Naive thymus-derived CD8-positive, alpha-beta T cell (primary cell): ENCODE measurements at places on chromosomes 6 and 20.

DNA sequence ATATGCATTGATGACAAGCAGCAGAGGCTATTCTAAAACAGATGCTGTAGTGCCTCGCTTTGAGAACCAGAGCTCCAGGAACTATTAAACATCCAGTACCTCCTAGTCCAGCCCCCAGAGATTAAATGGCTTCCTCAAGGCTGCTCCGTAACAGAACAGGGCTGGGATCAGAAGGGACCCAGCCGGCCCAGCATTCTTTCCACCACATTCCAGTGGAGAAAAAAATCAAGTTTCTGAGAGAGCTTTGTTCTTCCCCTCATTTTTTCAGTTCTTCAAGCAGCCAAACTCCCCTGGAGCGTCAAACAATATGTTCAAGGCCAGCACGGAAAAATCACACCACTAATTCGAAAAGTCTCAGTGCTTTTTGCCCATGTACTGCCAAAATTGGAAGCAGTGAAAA is 5.8 kb upstream of the STMND1 start:
- no peak for DNase-seq

- DNase-seq, result no peak
Measured at GRCh38 chr20:23856736-23857135, 22.8 kb downstream of the CST5 start.

GRCh38 chr6:38713812-38714211 is 1.3 kb upstream of the DNAH8 start:
- DNase-seq, result peak; percentile 31

DNA sequence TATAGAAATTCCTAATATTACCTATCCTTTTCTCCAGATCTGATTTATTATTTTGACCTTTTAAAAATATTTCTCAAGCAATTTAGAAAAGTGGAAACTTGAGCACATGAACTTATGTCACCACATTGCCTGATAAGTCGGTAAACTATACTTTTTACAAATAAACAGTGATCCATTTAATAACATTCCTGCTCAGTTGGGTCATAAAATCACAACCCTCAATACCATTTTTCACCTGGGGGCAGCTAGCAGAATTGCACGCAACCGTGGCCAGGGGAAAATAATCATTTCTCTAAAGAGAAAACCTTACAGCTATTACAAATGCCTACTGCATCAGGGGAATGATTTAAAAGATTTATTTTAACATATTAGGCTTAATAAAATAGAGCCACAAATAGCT is 614.5 kb downstream of the PHF3 start:
- no peak for DNase-seq

DNA sequence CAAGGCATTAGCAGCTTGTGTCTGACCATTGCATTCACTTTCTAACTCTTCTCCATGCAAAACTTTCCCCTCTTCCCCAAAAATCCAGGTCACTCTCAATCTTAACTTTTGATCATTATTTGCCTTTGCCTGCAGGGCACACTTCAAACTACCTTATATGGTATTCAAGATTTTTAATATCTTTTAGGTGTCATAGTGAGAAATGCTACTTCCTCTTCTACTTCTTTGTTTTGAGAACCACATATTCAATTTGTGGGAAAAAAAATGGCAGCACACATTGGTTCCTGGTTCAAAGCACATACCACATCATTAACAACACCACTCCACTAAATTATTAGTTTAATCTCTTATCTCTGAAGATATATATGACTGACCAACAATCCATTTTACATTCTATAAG is 1267.0 kb upstream of the CITED2 start:
- no peak for DNase-seq

GRCh38 chr6:89360415-89360999 is 8.0 kb upstream of the UBE2J1 start:
- DNase-seq, result no peak

- DNase-seq, result peak; percentile 64
Measured at GRCh38 chr20:35663516-35664465, 909 bp downstream of the CPNE1 start.

- no peak for DNase-seq
Measured at GRCh38 chr6:138805016-138805765, 9.3 kb downstream of the ECT2L start.

DNA sequence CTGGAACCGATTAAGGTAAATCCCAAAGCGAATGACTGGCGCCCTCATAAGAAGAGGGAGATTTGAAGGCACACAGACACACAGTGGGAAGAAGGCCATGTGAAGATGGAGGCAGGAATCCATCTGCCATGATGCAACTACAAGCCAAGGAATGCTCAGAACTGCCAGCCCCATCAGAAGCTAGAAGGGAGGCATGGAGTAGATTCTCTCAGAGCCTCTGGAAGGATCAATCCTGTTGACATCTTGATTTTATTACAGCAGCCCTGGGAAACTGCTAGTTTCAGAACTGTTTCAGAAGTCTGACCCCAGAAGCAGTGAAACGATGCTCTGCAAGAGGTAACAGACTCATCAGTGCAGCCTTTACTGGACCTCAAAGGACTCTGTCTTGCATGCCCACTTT is 103.5 kb upstream of the GPR6 start:
- DNase-seq, result no peak

DNA sequence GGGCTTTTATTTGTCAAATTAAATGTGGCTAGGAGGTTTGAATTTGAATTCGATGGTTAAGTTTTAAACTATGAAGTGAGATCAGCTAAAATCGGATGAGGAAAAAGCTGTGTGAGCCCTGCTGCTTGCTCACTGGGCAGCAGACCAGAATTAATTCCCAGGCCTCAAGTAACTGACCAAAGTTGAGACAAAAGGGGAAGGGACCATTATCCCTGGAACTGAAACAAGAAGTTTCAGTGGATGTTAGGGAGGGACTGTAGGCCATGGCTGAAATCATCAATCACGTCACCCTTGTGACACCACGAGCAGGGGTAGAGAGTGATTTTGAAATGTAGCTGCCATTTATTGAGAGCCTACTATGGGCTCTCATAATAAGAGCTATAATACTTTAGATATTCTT is 7.0 kb upstream of the PRSS35 start:
- no peak for DNase-seq

GRCh38 chr20:21096321-21097043 is 9.7 kb downstream of the LINC00237 start:
- DNase-seq, result no peak

DNA sequence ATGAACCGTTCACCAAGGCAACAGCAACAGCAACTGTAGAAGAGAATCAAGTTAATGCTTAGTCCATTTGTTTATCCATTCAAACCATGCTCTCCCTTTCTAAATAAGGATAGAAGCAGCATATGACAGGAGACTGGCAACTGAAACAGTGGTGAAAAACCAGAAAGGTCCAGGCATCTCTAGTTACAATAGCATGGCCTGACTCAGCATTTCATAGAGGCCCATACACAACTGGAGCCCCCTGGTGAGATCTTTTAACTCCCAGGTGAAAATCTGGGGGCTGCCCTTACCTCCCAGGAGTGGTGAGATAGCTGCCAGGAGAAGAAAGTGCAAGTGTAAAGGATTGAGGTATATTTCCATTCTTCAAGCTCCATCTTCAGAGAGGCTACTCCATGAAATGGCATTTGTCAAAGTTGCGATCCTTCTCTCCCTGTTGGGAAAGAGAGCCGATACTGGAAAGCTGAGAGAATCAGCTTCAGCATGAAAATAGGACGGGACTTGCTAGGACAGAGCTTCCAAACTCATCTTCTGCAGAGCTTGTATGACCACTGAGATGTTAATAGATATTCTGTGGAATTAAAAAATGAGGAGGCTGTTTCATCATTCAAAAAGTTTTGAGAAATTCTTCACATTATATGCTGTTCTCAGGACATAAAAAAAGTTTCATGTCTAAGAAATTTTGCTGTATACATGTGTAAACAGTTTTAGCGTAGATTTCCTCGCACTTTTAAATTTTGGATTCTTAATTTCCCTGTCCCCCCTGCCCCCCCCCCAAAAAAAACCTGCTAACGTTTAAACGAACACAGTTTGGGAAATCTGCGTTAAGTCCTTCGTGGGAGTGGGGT is 10.9 kb upstream of the SLC2A12 start:
- no peak for DNase-seq

DNA sequence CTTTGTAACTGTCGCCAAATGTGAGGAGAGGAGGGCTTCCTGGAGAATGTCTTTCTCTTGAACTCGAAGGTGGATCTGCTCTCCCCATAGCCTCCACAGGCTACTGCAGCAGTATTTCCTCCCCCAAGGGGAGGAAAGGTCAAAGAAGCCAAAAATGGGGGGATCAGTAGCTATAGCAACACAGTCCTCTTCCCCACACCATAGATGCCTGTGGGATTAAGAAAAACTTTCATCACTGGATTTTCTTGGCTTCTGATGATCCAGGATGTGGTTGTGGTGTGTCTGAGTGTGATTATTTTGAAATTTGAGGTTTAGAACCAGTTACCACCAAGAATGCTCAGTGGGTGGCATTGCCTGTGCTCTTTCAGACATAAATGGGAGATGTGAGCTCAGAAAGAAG is 140.1 kb upstream of the SPACA1 start:
- DNase-seq, result peak; percentile 51

- DNase-seq, result no peak
Measured at GRCh38 chr6:62775427-62776022, 435.7 kb upstream of the FKBP1C start.

GRCh38 chr6:92748131-92748530 is 671.2 kb downstream of the EPHA7 start:
- DNase-seq, result no peak

GRCh38 chr6:104603108-104603745 is 256.5 kb downstream of the HACE1 start:
- DNase-seq, result no peak

DNA sequence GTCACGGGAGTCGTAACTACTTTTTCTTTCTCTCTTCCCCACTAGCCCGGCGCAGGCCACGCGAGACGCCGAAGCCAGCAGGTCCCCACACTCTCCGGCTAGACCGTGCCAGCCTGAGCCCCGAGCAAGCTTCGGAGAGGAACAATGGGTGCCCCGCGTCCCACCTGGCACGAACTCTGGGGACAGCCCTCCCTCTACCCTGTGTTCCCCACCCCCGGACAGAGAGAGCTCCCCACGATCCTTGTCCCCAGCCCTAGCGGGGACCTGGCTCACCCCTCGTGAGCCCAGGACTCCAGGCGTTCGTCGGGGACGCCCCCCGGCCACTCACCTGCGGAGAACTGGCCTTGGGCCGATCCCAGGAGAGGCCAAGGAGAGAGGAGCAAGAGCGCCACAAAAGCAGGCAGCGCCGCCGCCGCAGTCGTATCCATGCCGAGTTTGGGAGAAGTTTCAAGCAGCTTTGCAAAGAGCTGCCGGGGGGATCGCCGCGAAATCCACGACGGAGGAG is 416 bp downstream of the PTPRK start:
- peak; percentile 72 for DNase-seq

GRCh38 chr20:46808565-46808964 is 86.1 kb upstream of the EYA2 start:
- no peak for DNase-seq

DNA sequence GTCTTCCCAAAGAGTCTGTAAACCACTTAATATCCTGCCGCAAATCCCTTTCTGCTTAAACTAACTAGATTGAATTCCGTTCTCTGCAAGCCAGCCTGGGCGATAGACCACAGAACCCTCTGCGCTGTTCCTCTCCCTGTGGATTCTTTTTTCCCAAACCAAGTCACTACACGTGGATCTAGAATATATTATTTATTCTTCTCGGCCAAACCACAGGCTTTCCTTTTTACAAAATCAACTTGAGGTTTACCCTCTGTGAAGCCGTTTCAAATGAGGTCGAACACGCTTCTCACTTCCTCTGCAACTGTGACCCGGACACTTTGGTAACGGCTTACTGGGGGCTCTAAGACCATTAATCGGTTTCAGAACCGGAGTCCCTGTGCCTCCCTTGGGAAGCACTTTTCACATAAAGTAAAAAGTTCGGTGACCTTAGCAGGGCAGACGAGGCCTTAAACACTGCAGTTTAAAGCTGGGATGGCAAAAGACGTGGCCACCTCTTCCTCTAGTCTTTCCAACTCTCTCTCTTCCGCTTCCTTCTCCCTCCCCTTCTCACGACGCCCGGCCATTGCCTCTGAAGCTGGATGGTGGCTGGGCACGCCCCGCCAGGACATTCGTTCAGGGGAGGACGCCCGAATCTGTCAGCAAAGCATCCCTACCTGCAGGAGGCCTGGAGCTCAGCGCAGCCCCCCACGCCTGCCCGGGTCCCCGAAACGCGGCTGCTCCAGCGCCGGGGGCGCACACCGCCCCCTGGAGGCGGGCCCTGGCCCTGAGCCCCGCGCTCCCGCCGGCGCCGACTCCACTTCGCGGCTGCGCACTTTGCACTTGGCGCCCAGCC is 55.0 kb upstream of the FOXC1 start:
- peak; percentile 28 for DNase-seq

DNA sequence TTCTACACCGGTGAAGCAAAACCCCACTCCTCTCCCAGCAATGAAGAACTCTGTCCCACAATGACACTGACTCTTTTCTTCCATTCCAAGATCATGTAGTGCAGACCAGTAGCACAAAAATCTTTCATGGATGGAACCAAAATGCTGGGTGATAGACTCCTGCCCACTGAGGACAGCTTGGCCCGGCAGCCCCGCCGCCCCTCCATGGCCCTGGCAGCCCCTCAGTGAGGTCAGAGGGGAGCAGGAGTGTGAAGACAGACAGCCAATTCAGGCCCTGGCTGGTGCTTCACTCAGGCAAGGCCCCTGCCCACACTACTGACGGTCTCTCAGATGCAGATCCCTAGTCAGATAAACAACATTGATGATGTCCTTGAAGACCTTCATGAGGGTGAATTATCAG is 131.9 kb upstream of the SYNDIG1 start:
- DNase-seq, result no peak

DNA sequence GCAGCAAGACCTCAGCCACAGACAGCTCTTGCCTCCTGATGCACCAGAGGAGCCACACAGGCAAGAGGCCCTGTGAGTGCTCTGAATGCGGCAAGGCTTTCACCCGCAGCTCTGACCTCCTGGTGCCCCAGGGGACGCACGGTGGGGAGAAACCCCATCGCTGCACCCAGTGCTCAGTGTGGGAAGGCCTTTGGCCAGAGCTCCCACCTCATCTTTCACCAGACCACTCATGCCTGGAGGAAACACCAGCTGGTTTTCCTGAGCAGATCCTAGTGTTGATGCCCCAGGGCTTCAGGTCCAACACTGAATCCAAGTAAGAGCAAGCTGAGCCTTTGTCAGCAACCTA is 37.0 kb upstream of the XRN2 start:
- no peak for DNase-seq

DNA sequence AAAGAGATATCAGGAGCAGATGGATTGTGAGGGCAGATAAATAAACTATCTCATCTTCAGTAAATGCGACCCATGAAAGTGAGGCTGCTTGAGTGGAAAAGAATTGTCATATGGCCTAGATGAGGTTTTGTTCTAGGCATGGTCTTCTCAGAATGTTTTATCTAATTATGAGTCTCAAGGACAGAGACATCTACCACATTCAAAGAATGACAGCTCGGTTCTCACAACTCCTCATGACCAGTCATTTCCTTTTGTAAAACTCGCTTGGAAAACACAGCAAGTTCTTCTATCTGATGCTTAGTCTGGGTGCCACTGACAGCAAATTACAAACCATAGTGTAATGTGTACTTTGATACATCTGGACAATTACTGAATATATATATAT is 140.5 kb downstream of the CCDC170 start:
- no peak for DNase-seq

DNA sequence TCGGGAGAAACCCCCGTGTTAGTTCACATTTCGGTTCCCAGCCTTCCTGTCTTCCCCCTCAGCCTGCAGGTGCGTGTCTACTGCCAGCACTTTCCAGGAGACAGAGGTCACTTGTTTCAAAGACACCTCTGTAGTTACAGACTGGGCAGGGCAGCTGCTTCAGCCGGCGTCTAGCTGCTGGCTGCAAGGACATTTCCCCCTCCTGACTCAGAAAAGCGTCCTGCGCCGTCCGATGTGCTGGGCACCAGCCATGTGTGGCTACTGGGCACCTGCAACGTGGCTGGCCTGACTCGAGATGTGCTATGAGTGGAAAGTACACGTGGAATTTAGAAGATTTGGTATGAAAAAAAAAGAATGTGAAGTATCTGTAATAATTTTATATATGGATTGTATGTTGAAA is 37.6 kb downstream of the RRBP1 start:
- no peak for DNase-seq
